ENCODE measurements at places on chromosomes 4 and X.

DNA sequence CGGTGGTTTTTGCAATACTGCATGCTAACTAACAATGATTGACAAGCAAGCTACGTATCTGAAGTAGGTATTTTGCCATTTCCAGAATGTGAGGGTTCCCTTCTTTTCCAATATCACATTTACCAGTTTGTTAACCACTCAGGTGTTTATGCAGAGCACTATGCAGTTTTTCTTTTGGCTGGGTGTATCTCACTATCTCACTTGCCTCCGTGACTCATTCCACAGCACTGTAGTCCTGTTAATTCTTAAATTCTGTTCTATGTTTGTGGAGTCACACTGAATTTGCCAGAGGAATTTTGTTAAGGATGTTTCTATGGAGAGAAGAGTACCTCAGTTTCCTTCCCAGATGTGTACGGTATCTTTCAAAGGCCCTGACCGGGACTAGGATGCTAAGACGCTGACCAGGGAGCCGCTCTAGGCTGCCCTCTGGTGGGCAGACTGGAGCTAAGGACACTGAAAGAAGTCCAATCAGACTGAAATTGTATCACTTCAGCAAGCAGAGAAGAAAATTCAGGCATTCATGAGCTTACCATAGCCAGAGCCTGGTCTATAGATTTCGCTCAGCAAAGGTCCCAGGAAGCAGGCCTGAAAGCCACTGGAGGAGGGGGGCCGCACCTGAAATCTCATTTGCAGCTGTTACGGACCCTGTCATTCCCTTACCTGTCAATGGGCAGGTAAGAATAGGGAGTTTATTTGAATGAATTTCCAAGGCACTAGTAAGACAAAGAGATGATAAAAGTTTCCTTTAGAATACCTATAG, 388.4 kb upstream of the SPOCK3 start:
- no peak for DNase-seq

DNA sequence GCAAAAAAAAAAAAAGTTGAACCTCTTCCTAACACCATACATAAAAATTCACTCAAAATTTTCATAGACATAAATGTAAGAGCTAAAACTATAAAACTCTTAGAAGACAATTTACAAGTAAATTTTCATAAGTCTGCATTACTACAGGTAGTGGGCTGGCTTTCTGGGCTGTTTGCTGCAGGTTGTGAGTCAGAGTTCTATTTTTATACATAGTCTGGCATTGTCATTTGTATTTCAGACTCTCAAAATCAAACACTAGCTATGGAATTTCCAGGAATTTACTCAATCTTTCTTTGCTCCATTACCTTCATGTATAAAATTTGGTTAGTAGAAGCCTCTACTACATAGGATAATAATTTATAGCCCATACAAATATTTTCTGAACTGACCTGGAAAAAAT, 227.2 kb downstream of the COX18 start:
- DNase-seq: no peak

GRCh38 chr4:153780221-153780620, 8.7 kb downstream of the SFRP2 start:
- DNase-seq: no peak

DNA sequence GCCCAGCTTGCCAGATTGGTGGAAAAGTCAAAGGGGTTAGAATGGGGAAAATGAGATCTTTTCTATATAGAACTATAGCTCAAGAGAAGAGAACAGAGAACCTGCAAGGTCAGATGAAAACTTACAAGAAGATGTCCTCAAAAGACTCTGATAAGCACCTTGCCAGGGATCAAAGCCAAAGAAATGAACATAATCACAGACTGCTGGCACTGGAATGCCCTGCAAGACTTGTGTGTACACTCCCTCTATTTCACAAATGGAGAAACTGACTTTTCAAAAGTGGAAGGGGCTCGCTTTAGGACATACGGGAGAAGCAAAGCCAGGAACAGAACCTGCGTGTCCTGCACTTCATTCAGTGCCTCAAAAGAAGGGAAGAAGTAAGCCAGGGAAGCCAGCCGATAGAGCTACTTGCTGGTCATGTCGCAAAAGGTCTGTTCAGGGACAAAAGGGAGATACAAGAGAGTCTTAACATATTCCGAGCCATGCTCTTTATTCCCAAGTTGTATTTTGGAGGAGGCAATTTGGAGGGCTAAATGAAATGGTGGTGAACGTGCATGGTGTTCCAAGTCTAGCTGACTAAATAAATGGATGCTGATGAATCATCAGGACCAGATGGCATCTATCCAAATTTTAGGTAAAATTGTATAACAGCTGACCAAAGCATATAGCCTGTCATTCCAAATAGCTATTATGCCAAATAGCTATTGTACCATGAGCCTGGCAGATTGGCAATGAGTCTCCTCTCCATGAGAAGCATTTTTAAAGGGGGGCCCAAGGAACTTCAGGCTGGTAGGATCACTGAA, 175.6 kb upstream of the GPC4 start:
- DNase-seq: no peak

Data from non-pigmented ciliary epithelial cell (primary cell).